ENCODE measurements at places on chromosomes 1 and 21.

DNA sequence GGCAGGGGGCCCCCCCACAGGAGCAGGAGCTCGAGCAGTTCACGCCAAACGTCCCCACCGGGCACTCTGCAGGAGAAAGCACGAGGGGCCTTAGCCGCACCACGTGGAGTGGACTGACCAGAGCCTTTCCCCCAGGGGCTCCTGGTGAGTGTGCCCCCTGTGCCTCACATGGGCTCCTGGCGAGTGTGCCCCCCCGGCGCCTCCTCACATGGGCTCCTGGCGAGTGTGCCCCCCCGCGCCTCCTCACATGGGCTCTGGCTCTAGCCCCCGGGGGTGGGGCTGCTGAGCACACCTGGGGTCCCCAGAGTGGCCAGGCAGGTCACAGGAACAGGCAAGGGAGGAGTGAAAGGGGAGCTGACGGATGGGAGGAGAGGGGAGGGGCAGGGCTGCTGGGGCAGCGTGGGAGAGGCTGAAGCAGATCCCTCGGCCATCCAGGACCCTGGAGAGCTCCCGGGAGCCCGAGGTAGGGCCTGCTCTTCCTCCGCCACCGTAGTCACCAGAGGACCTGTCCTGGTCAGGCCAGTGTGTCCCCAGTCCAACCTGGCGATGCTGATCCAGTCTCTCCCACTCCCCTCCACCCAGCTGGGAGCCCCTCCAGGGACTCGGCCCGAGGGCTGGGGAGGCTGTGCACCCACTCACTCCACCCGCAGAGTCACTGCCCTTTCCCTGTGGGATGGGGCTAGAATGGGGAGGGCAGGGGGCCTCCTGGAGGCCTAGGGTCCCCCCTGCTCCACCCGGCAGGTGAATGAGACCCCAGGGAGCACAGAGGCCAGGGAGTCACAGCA is 47.6 kb downstream of the ARHGEF16 start:
- DNase-seq, result no peak

GRCh38 chr1:19651141-19651737 is 7.1 kb downstream of the NBL1 start:
- peak; percentile 66 for DNase-seq

DNA sequence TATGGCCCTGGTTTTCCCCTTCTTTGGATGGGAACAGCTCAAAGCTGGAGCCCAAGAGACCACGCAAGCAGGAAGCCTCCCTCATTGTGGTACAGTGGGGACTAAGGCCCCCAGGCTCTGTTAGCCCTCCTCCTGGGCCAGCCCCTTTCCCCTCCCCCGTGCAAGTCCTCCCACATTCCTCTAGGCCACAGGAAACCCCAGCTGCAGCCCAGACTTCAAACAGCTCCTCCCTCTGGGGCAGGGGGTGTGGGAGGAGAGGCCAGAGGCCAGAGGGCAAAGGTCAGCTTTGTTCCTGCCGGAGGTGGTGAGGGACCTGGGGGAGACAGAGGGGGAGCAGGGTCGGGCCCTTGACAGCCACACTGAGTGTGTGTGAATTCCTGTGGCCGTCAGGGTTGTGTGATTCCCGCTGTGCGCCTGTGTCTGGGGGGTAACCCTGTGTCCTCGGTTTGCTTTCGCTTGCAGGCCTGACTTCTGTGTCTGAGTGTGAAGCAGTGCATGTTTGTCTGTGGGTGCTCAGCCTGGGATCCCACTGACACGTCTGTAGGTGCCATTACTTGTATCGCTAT is 3.4 kb upstream of the AHDC1 start:
- no peak for DNase-seq

DNA sequence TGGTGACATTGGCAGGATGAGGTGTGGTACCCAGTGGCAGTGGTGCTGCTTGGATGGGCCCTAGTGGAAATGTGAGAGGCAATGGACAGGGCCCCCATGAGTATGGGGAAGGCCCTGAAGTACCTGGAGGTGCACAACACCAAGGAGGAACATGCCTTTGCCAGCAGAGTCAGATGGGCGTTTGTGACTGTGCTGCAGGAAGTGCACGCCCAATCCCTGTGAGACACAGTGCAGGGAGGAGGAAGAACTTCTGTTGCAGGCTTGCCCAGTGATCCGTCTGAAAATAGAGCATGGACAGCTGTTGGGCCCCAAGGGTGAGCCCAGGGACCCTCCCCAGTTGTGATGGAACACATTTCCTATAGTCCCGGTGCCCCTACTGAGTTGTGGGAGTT is 42.7 kb downstream of the GJA5 start:
- no peak for DNase-seq

- no peak for DNase-seq
Measured at GRCh38 chr1:89260566-89261255, 11.9 kb downstream of the GBP5 start.

- DNase-seq, result no peak
Measured at GRCh38 chr1:54397090-54397591, 9.1 kb downstream of the SSBP3 start.

DNA sequence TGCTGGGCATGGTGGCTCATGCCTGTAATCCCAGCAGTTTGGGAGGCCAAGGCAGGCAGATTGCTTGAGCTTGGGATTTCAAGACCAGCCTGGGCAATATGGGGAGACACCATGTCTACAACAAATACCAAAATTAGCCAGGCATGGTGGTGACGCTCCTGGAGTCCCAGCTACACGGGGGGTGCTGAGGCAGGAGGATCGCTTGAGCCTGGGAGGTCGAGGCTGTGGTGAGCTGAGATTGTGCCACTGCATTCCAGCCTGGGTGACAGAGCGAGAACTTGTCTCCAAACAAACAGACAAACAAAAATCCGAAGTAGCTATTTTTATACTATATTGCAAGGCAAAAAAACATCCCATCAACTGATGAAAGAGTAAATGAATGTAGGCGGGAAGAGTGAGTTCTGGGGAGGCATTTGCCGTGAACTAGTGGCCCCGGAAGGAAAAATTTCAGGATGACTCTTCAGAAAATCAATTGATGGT is 40.6 kb downstream of the NCMAP start:
- DNase-seq, result no peak

DNA sequence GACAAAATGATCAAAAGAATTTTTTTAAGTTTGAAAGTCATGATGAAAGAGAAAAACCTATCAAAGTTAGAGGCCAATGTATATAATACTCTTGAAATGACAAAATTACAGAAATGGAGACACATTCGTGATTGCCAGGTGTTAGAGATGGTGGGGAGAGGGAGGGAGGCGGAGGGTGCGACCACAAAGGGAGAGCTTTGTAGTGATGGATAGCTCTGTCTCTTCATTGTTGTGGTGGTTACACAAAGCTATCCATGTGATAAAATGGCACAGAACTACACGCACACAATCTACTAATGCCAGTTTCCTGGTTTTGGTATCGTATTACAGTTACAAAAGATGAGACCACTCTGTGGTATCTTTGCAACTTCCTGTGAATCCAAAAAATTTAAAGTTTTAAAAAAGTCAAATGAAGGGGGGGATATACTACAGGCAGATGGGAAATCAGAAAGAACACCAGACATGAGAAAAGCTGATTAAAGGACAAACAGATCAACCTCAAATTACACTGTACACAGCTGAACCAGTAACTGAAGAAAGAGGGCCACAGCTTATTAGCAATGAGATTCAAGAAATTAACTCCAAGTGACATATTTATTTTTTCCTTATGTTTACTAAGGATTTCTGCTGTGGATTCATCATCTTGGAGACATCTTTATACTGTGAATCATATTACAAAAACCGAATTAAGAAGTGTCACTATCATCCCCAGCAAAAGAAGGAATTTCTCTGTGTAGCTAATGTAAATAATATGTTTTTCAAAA is 199.1 kb downstream of the SLC45A1 start:
- no peak for DNase-seq

- no peak for DNase-seq
Measured at GRCh38 chr1:51439895-51440294, 79.2 kb downstream of the EPS15 start.

DNA sequence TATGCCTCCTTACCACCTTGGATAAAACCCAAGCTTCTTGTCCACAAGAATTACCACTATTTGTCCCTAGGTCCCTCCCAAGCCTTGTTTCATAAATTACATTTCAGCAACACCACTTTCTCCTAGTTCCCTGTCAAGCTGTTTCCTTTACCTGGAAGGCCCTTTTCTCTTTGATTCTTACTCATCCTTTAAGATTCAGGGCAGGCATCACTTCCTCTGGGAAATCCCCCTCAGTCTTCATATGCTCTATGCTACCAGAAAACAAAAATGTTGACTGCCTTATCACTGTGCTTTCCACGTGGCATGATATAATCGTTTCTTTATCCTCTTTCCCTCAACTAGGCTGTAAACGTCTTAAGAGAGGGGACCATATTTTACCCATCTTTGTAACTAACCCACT is 102.7 kb downstream of the LYST start:
- DNase-seq, result no peak

DNA sequence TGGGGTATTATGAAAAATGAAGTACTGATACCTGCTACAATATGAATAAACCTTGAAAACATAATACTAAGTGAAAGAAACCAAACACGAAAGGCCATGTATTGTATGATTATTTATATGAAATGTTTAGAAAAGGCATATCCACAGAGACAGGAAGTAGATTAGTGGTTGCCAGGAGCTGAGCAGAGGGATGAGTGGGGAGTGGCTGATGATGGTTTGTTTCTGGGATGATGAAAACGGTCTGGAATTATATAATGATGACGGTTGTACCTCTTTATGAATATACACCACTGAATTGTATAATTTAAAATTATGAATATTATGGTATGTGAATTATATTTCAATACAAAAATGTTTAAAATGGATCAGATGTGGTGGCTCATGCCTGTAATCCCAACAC is 63.8 kb upstream of the MPC2 start:
- DNase-seq, result no peak
